Spleen (tissue), 13 donors: ENCODE measurements at places on chromosomes 4 and X. TPM values are rescaled to one million over a fixed set of nuclear protein-coding genes. Genes with fewer than 3 reads are reported as not detected.
A peak's percentile ranks its signal among the peaks of the same experiment; 100 is the strongest.

- no peak overlapping the region for H3K4me3 ChIP-seq
- no peaks in the 10 kb centered on the region for H3K4me1 ChIP-seq
- no peak overlapping the region for H3K27ac ChIP-seq
- H3K36me3 ChIP-seq, result no peaks in the 10 kb centered on the region
Observed at GRCh38 chr4:92615049-92615448, 311.3 kb downstream of the GRID2 start.

GRCh38 chrX:136733613-136734012 is 47.1 kb downstream of the ARHGEF6 start:
- H3K27me3 ChIP-seq, result no peaks in the 10 kb centered on the region
- H3K27ac ChIP-seq, result no peak overlapping the region
- DNase-seq, result no peak
- no peaks in the 10 kb centered on the region for H3K36me3 ChIP-seq
- peaks cover 16% of the 10 kb centered on the region for H3K4me1 ChIP-seq

GRCh38 chr4:181949704-181950312 is 293.4 kb upstream of the TENM3 start:
- H3K4me3 ChIP-seq, result no peak overlapping the region
- no peaks in the 10 kb centered on the region for H3K36me3 ChIP-seq
- H3K4me1 ChIP-seq, result no peaks in the 10 kb centered on the region

DNA sequence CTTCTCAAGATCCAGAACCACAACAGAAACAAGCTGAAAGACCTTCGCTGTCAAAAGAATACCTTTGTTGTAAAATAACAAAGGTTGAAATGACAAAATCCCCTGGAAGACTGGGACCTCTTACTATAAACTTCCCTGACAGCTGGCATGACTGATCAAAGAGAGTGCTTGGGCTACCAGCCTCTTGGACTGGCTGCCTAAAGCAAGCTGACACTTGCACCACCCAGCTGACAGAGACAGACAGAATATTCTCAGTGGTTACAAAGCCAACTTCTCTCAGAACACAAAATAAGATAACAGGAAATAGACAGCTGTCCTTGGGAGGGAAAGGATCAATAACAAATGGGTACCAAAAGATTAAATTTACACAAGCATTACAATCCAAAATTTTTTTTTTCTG is 241.7 kb upstream of the SPOCK3 start:
- no peak for DNase-seq
- no peaks in the 10 kb centered on the region for H3K4me1 ChIP-seq
- H3K36me3 ChIP-seq, result no peaks in the 10 kb centered on the region
- no peak overlapping the region for H3K4me3 ChIP-seq
- H3K27me3 ChIP-seq, result no peaks in the 10 kb centered on the region
- H3K27ac ChIP-seq, result no peak overlapping the region

DNA sequence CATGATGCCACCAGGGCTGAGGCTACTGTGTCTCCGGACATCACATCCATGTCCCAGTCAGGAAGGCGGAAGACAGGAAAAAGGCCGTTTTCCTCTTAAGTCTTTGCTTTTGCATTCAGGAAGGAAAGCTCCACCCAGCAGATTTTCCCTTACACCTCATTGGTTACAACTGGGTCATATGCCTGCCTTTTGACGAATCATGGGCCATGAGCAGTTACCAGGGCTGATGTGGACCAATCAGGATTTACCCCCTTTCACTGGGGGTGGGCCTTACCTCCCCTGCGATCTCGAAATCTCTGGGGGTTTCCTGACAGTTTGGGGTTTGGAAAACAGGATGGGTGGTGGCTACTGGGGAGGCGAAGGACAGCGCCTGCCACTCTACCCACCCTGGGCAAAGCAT is 52.5 kb upstream of the GRPEL1 start:
- no peaks in the 10 kb centered on the region for H3K27me3 ChIP-seq
- H3K4me3 ChIP-seq, result no peak overlapping the region
- H3K36me3 ChIP-seq, result no peaks in the 10 kb centered on the region
- H3K4me1 ChIP-seq, result no peaks in the 10 kb centered on the region
- DNase-seq, result no peak
- H3K27ac ChIP-seq, result peak overlapping the region; percentile 48

DNA sequence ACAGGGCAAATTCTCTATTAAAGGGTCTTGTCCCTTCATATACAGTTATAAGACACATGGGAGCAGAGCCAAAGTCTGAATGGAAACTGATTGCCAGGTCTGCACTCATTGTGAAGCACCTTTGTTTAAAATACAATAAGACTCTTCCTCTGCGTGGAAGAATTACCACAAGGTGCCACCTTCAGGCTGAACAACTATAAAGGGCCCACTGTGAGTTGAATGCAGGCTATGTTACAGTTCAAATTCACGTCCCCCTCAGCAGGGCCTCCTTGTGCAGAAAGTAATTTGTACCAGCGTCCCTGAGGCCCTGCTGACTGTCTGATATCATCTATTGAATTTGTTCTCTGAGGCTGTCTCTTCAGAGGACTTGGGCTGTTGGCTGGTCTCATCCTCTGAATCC is 225.8 kb upstream of the TEX13C start:
- no peak overlapping the region for H3K27ac ChIP-seq
- H3K36me3 ChIP-seq, result no peaks in the 10 kb centered on the region
- DNase-seq, result no peak
- H3K27me3 ChIP-seq, result no peaks in the 10 kb centered on the region

Gene STBD1
- 2.1 TPM for total RNA-seq
